ENCODE measurements at places on chromosomes 11 and 22.

DNA sequence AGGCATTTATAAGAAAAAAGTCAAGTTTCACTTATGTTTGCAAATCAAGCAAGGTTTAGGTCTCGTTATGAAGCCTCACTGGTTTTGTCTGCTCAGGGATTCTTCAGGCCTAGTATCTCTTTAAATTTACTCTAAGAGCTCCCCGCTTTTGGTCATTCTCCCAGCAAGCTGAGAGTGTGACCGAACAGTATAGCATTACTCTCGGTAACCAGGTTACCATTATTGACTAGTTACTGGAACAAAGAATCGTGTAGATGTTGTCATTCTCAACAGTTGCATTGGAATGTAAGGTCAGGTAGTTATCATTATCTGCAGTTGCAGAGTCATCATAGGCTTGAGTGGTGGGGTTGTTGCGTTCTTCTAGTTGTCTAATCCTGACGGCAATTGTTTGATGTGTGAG lies 9.8 kb upstream of the USP2 start:
- no peak for DNase-seq

- DNase-seq, result no peak
Observed at GRCh38 chr11:25702417-25702816, 629.5 kb upstream of the ANO3 start.

DNA sequence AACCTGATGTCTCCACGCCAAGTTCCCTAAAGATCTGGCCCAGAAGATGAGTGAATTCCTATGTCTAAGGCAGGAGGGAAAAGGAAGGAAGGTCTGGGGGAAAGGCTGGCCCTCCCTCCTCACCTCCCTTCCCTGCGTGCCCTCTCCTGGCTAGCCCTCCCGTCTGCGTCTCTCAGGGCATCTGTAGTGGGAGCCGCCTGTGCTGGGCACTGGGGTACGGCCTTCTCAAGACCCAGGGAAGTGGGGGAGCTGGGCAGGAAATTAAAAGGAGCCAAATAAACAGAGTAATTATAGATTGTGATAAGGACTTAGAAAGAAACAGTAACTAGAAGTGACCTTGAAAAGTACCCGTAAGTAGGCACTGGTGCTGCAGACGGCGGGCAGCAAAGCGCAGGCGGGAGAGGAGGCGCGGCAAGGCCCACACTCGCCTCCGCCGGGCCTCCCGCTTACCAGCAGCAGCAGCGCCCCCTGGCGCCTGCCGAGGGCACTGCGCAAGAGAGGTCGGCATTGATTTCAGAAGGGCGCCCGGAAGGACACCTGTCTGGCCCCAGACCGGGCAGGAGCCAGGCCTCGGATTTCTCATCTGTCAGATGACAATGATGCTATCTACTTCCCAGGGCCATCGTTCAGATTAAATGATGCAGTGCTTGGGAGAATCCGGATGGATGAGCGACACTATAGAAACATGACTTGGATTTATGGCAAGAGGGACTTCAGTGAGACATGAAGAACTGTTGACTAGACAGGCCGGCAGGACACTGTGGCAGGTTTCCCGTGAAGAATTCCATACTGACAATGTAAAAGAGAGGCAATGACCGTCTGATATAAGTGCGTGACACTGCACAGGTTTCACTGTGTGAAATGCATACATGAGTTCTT lies 7.3 kb downstream of the KCNJ1 start:
- peak; percentile 81 for DNase-seq

GRCh38 chr11:7775689-7776088 lies 21.1 kb downstream of the OR5P2 start:
- DNase-seq, result no peak

DNA sequence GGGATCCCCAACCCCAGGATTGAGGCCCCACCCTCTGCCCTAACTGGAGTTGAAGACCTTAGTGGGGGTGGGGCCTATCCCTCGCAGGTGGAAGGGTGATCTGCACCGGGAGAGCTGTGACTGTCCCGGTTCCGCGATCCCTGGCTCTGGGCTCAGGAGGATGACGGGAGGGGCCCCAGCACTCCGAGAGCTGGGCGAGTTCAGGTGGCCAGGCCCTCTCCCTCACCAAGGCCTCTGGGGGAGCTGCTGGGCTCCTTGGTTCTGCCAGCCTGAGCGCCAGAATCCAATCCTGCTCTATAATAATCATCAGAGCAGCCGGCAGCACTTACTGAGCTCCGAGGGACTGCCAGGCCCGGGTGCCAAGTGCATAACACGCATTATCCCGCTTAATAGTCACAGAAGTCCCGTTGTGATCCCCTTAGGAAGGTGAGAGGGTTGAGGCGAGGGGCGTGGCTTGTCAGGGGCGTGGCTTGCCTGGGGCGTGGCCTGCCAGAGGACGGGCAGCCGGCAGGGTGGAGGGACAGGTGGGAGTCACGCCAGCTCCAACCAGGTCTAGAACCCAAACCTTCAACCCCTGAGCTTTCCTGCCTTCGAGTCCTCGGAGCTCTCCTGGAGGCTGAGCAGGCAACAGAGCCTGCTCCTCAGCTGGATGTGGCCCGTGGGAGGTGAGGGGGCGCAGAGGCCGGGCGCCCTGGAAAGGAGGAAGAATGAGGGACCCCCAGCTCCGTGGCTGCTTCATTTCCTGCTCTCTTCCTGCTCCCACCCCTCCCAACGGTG lies 7.3 kb upstream of the SYT7 start:
- peak; percentile 76 for DNase-seq

DNA sequence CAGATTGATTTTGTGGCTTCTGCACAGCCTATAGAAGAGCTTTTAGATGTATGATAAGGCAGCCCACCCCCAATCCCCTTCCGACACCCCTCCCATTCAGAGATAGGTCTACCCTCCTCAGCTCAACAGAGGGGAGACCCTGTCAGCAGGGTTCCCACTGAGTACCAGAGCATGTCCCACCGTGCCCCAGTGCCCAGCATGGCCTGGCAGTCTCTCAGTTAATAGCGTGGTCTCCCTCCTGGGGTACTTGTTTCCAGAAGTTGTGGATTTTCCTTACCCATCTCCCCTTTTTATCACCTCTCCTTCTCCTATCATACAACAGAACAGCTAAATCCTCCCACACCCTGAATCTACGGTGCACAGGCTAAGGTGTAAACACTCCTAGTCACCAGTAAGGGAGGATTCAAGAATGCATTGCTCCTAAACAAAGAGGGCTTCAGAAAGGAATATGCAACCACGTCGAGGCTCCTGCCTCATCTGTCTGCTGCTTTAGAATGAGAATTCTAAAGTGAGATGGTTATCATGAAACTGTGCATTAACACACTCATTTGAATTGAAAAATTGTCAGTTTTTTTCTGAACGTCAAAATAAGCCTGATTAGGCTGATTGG lies 6.7 kb downstream of the PLAAT2 start:
- DNase-seq, result no peak
